Astrocyte (in vitro differentiated cells and primary cell): ENCODE measurements at places on chromosomes 2 and 18. TPM values are rescaled to one million over a fixed set of nuclear protein-coding genes. Genes with fewer than 3 reads are reported as not detected.

M1AP gene
- 0.20 TPM in 1 of 2 replicates, not detected in the other for total RNA-seq

DNA sequence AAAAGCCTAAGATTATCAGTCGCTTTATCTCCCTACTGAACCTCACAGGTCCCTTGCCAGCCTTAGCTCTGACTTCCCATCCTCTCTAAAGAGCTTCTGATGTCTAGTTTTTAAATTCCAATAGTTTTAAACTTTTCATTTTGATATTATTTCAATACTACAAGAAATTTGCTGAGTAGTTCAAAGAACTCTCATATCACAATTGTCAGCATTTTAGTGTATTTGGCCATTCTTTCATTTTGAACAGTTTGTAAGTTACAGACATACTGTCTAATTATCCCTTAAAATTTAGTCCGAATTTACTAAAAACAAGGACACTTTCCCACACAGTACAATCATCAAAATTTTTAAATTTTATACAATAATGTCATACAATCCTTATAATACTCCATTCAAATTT is 666.8 kb upstream of the SETBP1 start:
- DNase-seq: no peak

CDK15 gene
- total RNA-seq: 6.6 and 9.3 TPM in 2 replicates

DNA sequence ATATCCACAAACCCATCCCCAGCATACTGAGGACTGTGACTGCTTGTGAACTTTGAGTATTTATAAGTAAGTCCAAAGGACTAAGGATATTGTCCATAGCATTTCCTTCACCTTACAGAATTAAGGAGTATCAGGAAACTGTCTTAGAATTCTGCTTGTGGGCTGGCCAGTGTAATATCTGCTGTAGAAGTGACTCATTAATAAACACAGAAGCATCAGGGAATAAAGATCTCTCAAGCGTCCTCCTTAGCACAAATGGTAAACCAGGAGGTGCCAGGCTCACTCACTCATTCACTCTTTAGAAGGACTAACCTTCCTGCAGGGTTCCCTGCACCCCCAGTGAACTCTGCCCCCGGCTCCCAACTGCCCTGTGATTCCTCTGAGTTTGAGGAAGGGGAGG is 31.0 kb downstream of the CCDC68 start:
- DNase-seq: peak; percentile 21

- DNase-seq: no peak
Measured at GRCh38 chr2:127101048-127101611, 5.8 kb downstream of the BIN1 start.
